ENCODE measurements at places on chromosomes 6 and 20.
A peak's percentile ranks its signal among the peaks of the same experiment; 100 is the strongest.

- DNase-seq, result no peak
Measured at GRCh38 chr20:20611167-20611566, 101.3 kb downstream of the RALGAPA2 start.

DNA sequence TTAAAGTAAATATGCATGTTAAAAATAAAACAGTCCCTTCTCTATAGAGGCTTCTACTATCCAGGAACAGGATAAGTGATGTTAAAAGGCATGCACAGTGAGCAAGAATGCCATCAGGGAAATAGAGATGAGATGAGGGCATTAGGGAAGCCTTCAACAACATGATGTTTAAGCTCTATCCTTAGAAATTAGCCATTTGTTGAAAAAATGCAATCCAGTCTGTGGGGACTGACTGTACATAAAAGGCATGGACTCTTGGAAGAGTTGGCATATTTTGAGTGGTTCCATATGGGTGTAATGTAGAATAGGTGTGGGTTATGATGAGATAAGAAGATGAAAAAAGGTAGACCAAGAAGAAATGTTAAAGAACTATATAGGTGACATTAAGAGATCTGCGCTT lies 5.8 kb downstream of the KIAA0319 start:
- no peak for DNase-seq

DNA sequence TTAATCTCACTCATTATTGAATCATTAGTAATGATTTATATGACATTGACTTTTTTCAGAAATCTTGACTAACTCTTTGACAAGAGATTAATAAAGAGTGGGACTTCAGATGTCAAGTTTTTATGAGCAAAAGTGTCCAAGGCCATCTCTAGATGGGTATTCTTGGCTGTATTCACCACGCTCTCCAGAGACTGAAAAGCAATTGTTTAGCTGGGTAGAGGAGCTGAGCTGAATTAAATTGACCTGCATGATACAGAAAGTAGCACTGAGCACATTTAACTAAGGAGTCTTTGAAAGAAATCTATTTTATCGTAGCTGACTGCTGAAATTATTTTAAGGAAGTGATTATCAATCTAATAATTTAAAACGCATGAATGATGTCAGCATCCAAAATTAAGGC lies 89.4 kb downstream of the LINC00237 start:
- no peak for DNase-seq

- DNase-seq, result no peak
Measured at GRCh38 chr6:136085370-136086115, 164.6 kb downstream of the MTFR2 start.

- DNase-seq, result no peak
Measured at GRCh38 chr6:106629859-106630163, 433 bp downstream of the QRSL1 start.

DNA sequence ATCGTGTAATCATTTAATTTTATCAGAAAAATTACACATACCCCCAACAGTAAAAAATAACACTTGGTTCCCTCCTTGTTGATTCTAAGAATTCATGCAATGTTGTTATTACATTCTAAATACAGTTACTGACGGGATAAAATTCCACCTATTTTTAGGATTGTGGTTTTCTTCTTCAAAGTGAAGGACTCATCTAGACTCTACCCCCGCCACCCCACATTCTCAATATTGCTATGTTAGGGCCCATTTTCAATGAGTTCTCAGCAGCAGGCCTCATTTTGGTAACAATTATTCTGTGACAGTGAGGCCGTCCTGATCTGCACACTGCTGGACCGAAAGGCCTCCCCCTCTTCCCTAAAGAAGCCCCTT lies 43.5 kb downstream of the PREX1 start:
- no peak for DNase-seq

GRCh38 chr20:49505518-49505917 lies 23.1 kb upstream of the KCNB1 start:
- DNase-seq, result peak; percentile 51

DNA sequence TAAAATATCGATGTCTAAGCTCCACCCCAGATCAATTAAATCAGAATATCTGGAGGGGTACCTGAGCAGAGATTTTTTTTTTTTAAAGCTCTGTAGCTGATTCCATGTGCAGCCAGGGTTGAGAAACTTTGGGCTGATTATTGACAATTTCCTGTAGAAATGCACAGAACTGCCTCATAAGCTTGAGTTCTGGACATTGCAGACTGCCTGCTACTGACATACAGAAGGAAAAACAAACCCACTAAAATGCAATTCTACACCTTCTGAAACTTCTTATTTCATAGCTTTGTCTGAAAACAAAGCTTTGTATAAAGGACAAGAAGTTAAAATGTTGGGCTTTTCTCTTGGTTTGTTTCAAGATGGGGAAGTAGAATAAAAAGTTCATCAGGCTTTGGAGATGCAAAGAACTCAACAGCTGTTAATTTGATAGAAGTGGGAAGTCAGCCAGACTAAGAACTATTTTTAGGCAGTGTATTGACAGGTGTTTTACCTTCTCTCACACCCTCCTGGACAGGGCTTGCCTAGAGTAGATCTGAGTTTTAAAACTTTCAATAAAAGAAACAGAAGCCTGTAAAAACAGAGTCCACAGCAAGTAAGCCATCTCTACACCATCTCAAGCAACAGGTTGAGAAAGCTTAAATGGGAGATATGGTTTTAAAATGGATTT lies 147.7 kb downstream of the KCNQ5 start:
- DNase-seq, result no peak

DNA sequence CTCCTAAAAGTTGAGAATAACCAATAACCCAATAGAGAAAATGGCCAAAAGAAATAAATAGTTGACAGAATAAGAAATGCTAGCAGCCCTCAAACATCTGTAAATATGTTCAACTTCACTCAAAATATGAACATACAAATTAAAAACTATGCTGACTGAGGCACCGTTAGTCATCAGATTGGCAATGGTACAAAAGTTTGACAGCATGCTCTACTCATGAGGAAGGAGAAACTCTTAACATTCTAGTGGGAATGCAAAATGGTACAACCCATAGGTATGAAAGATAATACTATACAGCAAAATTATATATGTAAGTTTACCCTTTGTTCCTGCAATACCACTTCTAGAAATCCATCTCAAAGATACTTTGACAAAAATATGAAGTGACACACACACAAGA lies 1.6 kb upstream of the ZSCAN12 start:
- no peak for DNase-seq

DNA sequence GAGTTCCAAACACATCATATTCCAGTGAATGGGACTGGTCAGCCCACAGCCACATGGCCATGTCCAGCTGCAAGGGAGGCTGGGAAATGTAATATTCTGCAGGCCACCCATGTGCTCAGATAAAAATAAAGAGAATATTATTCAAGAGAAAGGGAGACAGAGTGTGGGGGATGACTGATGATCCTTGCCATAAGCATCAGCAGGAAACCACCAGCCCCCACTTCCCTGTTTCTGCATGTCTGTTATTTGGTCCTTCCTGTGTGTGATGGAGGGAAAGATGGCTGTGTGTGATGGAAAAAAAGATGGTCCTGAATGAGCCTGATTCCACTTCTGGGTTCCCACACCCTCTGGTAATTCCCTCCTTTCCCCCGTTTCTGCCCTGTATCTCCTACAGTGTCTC lies 13.1 kb upstream of the RSPO4 start:
- DNase-seq, result no peak

GRCh38 chr6:55511122-55511800 lies 67.7 kb downstream of the HMGCLL1 start:
- DNase-seq, result no peak

DNA sequence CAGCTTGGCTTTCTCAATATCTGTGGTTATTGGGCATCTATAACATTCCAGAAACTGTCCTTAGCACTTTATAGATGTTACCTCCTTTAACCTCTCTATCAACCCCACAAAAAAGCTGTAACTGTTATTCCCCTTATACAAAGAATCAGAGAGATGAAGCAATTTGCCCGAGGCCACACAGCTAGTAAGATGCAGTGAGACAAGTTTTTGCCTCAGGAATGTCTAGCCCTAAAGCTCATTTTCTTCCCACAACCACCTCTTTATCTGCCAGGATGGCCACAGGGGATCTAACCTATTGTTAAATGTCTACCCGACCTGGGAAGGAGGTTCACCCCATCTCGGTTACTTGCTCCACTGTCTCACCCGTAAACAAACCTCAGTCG lies 31.9 kb upstream of the TCP11 start:
- no peak for DNase-seq

DNA sequence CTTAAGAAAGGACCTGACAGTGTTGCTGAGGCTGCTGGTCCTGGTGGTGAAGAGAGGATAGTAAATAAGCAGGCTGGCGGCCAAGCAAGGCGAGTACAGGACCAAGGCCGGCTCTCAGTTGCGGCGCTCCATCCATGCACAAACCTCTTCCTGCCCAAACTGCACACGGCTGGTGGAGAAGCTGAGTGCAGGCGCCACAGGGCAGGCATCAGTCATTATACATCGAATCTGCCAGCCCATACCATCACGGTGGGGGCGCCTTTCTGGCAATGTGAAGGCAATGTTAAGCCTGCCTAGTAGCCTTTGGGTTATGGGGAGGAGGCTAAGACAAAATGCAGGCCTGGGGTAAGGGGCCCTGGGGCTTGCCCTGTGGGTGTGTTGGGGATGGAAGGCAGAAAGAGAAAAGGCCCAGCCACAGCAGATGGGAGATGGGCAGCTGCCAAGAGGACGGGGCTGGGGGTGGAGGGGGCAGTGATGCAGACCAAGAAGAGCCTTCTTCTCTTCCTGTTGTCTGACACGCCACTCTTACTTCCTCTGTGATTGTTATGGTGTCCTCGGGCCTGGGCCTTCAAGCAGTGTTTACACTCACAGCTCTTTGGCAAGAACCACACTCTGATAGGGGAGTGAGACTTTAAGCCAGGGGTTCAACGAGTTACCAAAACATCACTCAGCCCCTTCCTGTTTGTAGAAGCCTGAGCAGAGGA lies 20.3 kb upstream of the KCNK16 start:
- no peak for DNase-seq
